Fibroblast of the conjunctiva (primary cell): ENCODE measurements at places on chromosomes 11 and 22.

DNA sequence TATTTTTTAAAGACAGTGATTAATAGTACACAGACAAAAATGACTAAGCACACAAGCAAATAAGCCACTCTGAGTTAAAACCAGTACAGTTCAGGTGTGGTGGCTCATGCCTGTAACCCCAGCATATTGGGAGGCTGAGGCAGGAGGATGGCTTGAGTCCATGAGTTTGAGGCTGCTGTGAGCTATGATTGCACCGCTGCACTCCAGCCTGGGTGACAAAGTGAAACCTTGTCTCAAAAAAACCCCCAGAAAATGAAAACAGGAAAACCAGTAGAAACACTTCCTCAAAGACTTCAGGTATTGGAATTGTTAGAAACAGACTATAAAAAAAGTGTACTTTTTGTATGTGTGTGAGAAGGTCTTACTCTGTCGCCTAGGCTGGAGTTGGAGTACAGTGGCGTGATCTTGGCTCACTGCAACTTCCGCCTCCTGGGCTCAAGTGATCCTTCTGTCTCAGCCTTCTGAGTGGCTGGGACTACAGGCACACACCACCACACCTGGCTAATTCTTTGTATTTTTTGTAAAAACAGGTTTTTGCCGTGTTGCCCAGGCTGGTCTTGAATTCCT lies 33.0 kb downstream of the PPP6R2 start:
- DNase-seq, result no peak

DNA sequence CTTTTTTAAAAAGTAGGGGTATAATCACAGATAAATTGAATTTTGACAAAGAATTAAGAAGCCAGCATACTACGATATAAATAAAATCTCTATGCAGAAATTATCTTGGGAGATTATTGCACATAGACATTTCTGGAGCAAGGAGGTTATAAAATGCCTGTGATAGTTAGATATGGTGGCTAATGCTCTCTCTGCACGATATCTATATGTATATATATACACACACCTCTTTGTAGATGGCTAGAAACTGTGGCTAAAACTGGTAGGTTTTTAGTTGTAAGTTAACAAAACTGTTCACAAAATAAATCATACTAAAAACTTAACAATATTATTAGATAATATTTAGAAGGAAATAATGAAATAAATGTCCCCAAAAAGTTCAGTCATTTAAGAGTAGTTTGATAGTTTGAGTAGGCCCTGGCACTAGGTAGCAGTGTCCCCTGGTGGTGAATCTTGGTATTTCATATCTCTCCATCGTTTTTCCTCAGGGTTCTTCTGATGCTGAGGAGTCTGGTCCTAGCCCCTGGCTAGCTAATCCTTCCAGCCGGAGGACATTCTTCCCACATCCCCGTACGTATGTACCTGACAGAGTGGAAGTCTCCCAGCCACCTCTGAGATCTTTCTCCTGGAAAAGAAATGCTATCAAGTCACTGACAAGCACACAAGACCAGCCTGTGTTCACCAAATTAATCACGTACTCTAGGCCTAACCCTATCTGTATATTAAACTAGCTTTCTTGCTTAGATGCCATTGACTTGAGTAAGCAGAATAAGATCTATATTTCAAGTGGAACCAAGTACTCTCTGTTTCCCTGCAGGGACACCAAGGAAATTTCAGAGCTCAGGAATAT lies 32.2 kb downstream of the ART5 start:
- no peak for DNase-seq

DNA sequence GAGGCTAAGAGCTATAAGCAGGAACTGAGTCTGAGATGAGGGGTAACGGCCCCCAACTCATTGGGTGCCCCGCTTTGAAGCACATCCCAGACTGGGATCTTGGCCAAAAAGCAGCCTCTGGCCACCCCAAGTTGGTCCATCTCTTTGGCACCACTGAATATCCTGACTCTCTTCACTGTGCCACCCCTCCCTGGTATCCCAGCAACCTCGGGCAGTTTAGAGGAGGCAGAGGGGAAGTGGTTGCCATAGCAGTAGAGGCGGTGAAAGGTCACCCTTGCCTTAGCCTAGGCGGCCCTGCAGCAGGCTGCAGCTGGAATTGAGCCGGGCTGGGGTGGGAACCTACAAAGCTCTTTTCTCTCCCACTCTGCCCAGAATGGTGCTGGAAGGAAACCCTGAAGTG lies 1.1 kb downstream of the PELI3 start:
- DNase-seq, result peak; percentile 14

- DNase-seq, result no peak
Measured at GRCh38 chr22:27795053-27795452, 6.5 kb downstream of the MN1 start.

DNA sequence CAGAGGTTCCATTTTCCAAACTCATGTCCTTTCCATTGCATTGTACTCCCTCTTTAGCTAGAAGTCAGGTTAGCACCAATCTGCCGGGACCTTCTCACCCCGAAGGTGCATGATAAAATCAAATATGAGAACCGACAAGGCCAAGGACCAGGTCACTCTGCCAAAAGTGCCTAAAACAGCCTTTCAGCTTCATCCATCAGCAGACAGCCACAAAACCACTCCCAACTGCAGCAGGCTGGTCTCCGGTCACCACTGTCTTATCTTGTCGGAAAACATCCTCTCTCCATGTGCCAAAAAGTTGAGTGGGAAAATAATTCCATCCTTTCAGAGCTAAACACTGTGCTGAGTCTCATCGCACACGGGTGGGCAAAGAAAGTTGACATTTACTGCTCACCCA lies 1.4 kb downstream of the PI4KA start:
- no peak for DNase-seq

- no peak for DNase-seq
Measured at GRCh38 chr22:45948081-45948648, 28.8 kb downstream of the WNT7B start.

GRCh38 chr22:30251711-30252110 lies 5.2 kb upstream of the LIF start:
- no peak for DNase-seq

DNA sequence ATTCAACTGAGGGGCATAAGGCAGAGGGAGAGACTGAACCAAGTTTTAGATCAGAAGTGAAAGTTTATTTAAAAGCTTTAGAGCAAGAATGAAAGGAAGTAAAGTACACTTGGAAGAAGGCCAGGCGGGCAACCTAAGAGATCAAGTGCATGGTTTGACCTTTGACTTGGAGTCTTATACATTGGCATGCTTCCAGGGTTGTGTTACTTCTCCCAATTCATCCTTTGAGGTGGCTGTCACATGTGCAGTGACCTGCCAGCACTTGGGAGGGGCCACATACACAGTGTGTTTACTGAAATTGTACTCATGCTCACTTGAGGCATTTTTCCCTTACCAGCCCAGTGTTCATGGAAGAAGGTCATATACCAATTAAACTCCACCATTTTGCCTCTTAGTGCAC lies 30.4 kb downstream of the CYP2R1 start:
- no peak for DNase-seq

- DNase-seq, result no peak
Measured at GRCh38 chr22:43447380-43447779, 35.6 kb downstream of the MPPED1 start.

DNA sequence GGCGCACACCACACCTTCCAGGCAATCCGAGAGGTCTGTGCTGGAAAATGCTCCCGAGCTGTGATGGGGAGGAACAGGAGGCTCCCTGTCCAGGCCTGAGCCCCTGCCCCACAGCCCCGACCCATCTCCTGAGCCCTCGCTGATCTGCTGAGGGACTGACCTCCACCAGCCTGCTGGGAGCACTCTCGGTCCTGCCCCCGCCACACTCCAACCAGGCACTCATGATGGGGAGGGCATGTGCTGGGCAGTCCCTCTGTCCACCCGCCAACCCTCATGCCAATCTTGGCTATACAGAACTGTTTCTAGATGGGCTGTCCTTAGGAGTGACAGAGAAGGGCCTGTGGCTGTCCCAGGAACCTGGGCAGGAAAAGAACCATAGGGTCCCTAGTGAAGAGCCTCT lies 70.8 kb downstream of the TRMU start:
- no peak for DNase-seq

- DNase-seq, result no peak
Measured at GRCh38 chr11:37896016-37896415, 1298.0 kb upstream of the RAG2 start.

DNA sequence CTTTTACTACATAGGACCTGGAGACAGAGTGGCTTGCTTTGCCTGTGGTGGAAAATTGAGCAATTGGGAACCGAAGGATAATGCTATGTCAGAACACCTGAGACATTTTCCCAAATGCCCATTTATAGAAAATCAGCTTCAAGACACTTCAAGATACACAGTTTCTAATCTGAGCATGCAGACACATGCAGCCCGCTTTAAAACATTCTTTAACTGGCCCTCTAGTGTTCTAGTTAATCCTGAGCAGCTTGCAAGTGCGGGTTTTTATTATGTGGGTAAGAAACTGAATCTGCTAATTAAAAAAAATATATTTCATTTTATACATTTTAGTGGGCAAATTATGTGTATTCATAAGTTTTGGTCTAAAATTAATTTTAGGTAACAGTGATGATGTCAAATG lies 7.8 kb downstream of the BIRC3 start:
- no peak for DNase-seq

DNA sequence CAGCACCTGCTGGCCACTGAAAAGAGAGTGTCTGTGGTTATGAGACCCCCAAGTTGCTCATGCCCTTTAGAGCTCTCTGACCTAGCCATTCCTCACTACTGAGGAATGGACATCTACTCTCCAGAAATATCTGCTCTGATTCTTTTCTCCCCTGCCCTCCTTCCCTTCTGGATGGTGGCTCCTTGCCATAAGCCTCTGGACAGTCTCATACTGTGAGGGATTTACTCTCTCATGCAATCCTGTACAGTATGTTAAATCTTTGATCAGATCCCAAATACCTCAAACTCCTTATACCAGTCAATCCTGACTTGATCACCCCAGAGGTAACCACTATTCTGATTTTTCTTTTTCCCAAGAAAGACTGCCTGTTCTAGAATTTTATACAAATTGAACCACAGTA lies 80.7 kb downstream of the ARHGAP20 start:
- no peak for DNase-seq

DNA sequence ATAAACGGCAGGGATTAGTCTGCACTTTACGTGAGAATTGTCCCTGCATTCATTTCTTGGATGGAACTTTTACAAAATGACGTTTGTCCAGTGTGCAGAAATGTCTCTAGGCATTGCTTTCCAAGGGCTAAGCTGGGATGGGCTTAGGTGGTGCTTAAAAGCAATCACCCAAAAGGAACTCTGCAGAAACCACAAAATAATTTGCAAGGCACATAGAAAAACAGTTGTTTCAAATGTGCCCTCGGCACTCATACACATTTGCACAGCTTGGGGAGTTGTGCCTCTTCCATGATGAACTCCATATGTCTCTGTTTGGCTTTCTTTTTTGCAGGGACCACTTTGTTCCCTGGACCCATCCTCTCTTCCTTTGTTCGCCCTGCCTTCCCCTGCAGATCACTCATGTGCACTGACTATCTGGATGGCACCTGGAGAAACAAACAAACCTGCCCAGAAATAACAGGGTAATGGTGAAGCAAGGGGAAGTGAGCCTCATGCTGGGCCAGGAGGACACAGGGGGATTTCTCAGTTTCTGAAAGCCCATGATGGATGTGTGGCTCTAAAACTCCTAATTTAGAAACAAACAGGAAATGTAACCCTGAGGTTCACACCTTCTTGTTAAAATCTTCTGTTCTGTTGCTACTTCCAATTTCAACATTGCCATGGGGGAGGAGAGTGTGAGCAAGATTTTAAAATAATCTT lies 150.2 kb downstream of the SNX19 start:
- DNase-seq, result peak; percentile 43

- no peak for DNase-seq
Measured at GRCh38 chr11:14041040-14041439, 78.5 kb downstream of the SPON1 start.

DNA sequence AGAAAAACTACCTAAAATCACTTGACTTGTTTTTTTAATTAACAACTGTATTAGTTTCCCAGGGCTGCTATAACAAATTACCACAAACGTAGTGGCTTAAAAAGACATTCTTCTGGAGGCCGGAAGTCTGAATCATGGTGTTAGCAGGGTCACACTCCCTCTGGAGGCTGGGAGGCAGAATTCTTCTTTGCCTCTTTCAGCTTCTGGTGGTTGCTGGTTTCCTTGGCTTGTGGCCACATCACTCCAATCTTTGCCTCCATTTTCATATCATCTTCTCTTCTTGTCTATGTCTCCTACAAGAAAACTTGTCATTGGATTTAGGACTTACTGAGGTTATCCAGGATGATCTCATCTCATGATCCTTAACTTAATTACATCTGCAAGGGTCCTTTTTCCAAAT lies 7.4 kb upstream of the INCENP start:
- no peak for DNase-seq

DNA sequence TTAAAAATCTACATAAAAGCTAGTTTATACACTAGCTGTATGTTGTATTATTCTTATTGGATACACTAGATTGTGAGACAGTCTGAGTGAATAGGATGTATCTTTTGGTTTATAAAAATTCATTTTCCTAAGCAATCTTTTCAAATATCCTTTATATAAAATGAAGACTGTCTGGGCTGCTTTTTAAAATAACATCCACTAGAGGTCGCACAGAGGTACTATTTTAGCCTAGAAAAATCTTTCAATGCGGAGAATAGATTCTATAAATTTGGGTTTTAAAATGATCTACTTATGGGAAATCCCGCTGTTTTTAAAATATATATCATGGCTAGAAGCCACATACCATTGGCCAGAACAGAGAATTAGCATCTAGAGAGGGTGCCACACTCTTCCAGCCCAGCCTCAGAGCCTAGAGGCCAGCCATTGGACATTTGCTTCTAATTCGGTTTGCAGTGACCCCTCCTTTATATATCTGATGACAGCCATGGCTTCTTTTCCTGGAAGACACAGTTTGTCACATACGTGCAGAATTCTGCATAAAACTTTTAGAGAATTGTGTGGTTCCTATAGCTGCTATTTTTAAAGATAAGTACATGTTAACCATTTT lies 7.3 kb downstream of the C11orf97 start:
- DNase-seq, result no peak

- DNase-seq, result no peak
Measured at GRCh38 chr22:28435982-28436381, 243.7 kb downstream of the TTC28 start.

DNA sequence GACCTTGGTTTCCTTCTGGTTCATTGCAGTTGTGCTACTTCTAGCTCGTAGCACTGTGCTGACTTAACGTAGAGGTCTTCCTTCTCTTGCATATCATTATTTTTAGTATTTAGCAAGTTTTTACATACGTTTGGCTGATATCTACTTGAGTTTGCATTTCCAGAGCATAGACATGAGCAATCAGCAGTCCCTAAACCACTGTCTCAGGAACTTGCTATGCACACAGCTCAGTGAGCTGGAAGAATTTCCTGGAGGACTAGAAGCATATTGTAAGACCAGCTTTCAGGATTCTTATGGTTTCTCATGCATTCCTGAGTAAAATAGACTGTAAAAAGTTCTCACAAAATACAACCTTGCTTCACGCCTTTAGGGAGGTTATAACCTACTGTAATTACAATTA lies 226.7 kb upstream of the PDGFD start:
- no peak for DNase-seq

DNA sequence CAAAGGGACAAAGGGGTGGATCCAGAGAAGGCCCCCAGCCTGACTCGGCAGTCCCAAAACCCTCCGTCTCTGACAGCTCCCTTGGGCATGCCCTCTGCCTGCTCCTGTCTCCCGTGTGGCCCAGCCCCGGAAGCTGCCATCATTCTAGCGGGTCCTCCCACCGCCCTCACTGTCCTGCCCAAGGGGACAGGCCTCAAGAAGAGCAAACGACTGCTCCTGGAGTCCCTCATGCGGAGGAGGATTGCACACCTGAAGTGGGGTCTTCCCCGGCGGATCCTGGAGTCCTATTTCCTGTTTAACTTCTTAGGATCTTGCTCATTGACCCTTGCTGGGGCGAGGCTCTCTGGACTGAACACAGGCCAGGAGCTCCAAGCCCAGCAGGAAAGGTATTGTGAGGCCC lies 2.6 kb upstream of the MEI1 start:
- DNase-seq, result no peak

GRCh38 chr11:12198251-12199222 lies 88.1 kb downstream of the MICAL2 start:
- DNase-seq, result no peak
